ENCODE measurements at places on chromosomes 2 and 18.

DNA sequence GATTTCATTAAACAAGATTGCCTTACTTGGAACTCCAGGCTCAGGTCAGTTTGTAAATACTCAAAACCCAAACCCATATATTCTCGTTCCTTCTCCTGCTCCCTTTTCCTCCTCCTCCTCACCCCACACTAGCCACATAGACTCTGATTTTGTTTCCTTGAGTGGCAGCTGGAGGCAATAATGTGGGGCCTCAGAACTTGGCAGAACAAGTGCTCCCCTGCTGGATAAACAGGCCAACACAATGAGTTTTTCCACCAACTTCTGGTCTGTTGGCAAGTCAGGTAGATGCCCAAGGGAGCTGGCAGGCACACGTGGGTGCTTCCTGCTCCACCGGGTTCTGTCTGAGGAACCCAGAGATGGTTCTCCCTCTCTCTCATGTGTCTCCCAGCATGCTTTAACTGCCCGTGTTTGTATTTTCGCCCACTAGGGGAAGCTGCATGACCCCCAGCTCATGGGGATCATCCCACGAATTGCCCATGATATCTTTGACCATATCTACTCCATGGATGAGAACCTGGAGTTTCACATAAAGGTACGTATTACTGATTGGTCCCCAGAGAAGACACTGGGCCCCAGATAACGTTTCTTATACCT is 61.9 kb downstream of the KIF5C start:
- DNase-seq, result no peak

GRCh38 chr2:218329027-218329825 is 27.4 kb upstream of the CATIP start:
- no peak for DNase-seq

- DNase-seq, result no peak
Measured at GRCh38 chr2:1645761-1646476, 98.4 kb downstream of the PXDN start.

- no peak for DNase-seq
Measured at GRCh38 chr2:136381722-136382633, 264.0 kb upstream of the CXCR4 start.

DNA sequence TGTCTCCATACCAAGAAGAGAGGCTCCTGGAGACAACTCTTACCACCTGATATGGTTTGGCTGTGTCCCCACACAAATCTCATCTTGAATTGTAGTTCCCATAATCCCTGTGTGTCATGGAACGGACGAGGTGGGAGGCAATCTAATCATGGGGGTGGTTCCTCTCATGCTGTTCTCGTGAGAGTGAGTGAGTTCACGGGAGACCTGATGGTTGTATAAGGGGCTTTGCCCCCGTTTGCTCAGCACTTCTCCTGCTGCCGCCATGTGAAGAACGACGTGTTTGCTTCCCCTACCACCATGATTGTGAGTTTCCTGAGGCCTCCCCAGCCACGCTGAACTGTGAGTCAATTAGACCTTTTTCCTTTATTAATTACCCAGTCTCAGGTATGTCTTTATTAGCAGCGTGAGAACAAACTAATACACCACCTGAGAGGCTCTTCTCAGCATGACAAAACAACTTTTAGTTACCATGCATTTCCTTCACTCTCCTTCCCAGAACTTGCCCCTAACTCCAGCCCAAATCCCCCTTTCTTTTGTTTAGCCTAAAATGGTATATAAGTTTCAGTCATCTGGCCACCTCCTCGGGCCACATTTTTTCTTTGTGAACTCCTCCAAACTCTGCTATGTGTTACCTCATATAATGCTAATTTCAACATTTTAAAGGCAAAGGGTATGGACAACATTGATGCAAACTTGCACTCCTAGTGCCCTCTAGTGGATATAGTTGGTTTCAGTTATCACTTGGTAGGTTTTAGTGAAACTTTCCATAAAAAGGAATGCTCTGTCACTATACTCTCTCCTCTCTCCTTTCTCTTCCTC is 58.6 kb upstream of the SLC25A52 start:
- DNase-seq, result peak; percentile 6

DNA sequence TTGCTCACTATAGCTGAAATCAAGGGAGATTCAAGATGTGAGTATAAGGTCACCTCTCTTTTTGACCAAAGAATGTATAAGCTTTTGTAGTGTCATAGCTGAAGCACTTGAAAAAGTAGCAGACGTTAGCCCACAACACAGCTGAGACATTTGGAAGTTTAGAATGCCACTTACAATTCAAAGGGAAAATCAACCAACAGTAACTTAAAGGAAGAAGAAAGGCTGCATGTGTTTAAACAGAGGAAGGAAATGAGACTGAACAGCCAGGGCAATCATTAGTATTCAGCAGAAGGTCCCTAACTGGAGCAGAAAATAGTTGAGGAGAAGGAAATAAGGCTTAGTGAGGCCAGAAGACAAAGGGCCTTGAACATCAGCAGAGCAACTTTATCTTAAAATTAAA is 23.5 kb upstream of the SCG2 start:
- no peak for DNase-seq

- no peak for DNase-seq
Measured at GRCh38 chr18:55385770-55386169, 202.2 kb downstream of the TCF4 start.

DNA sequence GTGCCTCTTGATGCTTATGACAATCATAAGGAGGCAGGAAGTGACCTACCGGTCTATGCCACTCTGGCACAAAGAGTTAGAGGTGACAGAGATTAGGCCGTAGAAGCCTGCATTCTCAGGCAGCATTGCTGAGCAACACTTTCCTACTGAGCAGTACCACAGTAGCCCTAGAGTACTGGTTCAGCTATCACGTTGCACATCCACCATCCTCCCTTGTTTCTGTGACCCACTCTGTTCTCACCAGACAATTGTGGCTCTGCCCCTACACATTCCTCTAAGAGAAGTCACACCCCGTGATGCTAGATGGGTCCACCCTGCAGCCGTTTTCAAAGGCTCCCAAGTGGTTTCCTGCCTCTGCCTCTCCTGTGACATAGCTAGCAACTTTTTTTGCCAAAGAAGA is 22.6 kb upstream of the SUCLG1 start:
- DNase-seq, result no peak

GRCh38 chr18:3040881-3041280 is 27.9 kb upstream of the LPIN2 start:
- no peak for DNase-seq

DNA sequence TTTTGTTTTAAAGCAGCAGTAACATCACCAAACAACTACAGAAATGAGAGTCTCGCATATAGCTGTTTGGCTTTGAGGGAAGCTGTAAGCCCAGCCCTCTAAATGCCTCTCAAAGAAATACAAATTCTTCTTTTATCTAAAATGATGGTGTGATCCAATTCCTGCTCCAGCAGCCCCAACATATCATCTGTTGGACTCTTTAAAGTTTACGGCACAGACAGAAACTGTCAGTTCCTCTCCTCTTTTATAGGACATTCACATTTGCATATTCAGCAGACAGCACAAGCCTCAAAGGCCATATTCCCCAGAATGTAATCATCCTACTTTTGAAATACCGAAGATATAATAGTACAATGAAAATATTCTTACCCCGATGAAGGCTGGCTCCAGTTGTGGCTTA is 216.9 kb upstream of the REV1 start:
- no peak for DNase-seq

DNA sequence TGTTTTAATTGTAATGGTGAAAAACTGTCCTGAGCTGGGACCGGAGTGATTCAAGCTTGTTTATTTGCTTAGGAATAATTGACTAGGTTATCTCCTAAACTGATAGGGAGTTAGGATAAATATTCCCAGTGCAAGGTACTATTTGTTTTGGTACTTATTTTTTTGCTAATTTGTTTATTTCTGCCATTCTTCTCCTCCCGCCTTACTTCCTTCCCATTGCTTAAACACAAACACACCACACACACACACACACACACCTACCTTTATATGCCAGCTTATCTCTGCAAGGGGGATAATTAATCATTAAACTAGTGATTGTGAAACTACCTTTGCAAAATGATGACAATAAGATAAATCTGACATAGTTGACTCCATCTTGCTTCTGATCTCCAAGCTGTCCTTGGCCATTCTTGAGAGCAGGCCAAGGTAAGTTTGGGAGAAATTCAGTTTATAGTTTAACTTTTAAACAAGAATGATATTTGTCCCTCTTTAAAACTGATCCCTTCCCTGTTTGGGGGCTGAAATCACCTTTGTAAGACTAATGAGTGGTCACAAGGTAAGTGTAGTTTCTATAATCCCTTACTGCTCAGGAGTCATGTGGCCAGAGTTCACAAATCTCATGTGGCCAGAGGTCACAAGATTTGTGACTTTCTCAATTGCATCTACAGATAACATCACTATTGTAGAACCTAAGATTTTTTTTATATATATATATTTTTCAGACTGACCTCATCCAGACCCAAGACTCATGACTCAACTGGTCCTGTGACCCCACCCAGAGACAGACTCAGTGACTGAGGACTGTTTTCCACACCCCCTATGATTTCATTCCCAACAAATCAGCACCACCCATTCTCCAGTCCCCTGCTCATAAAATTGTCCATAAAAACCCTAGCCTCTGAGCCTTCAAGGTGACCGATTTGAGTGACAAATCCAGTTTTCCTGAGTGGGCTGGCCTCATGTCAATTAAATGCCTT is 83.1 kb upstream of the LRRTM4 start:
- DNase-seq, result no peak

Data from NCI-H446 treated with DMSO at 0.1 percent for 48 hours (cell line).